ENCODE measurements at places on chromosomes 7 and 10.

GRCh38 chr7:134639061-134639460 is 7.6 kb upstream of the BPGM start:
- DNase-seq = no peak

GRCh38 chr10:3786295-3787015 is 1.4 kb upstream of the KLF6 start:
- DNase-seq = no peak

DNA sequence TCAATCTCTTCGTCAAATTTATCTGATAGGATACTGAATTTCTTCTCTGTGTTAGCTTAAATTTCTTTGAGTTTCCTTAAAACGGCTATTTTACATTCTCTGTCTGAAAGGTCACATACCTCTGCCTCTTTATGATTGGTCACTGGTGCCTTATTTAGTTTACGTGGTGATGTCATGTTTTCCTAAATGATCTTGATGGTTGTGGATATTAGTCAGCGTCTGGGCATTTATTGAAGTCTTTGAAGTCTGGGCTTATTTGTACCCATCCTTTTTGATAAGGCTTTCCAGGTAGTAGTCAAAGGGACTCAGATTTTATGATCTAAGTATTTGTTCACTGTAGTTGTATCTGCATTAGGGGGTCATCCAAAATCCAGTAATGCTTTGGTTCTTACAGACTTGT is 1407.5 kb upstream of the LRRTM3 start:
- no peak for DNase-seq

DNA sequence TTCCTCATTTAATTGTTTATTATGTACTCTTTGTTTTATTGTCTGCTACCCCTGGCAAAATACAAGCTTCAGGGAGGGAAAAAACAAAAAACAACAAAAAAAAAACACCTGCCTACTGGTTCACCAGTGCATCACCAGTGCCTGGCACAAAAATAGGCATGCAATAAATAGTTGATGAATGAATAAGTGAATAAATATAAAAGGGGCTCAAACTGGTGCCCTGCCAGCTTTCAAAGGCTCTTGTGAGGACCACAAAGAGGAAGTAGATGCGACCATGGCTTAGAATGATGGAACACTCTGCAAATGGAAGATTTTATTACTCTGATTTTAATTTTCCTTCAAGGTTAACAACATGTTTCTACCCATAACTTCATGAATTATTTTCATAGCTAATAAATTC is 213.0 kb upstream of the INHBA start:
- no peak for DNase-seq

- DNase-seq = peak; percentile 48
These were observed 166.3 kb downstream of the NEURL1 start for GRCh38 chr10:103659674-103660363.

GRCh38 chr10:112775381-112775780 is 174.7 kb upstream of the TCF7L2 start:
- DNase-seq = no peak

GRCh38 chr7:26399736-26400135 is 108.1 kb downstream of the SNX10 start:
- DNase-seq = no peak
